RKO (cell line): ENCODE measurements at places on chromosomes 7 and 10.

DNA sequence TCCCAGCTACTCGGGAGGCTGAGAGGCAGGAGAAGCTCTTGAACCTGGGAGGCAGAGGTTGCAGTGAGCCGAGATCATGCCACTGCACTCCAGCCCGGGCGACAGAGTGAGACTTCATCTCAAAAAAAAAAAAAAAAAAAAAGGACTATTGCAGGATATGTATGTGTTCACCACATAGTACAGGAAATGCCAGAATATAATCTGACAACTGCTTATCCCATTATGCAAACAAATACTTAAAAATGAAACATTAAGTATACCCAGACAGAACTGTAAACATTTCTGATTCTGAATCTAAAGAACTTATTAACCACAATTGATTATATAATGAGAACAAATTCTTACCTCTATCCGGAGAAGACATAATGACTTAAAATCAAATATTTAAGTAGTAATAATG, 18.7 kb downstream of the DKK1 start:
- no peak for DNase-seq

DNA sequence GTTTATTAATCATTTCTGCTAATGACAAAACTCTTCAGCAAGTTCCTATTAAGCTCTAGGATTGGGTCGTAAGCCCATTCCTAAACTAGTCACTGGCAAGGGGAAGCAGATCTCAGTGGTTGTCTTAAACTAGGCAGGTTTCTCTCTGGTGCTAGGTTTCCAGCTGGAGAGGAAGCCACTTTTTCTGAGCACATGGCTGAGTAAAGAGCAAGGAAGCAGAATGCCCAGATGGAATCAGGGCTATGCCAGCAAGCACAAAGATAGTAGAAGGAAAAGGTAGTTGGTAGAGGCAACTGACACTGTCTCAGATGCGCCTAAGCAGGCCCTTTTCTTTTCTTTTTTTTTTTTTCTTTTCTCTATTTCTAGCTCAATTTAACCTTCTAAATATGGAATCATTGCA, 224.9 kb downstream of the EXOC4 start:
- no peak for DNase-seq

GRCh38 chr7:157976406-157976805, 611.2 kb downstream of the PTPRN2 start:
- no peak for DNase-seq

- no peak for DNase-seq
Measured at GRCh38 chr10:121838149-121838548, 89.7 kb downstream of the ATE1 start.

GRCh38 chr10:23457632-23458417, 18.9 kb downstream of the OTUD1 start:
- DNase-seq: no peak

GRCh38 chr10:112873541-112873940, 76.5 kb upstream of the TCF7L2 start:
- peak; percentile 29 for DNase-seq

GRCh38 chr10:10126218-10126617, 891.5 kb upstream of the CELF2 start:
- no peak for DNase-seq
